Lung (tissue), 17 donors: ENCODE measurements at places on chromosomes 4 and X. TPM values are rescaled to one million over a fixed set of nuclear protein-coding genes. Genes with fewer than 3 reads are reported as not detected.

GRCh38 chr4:119794681-119795080 lies 166.1 kb upstream of the PDE5A start:
- DNase-seq = no peak

GRCh38 chr4:70280567-70280966 lies 38.2 kb downstream of the CSN3 start:
- no peak for DNase-seq

DNA sequence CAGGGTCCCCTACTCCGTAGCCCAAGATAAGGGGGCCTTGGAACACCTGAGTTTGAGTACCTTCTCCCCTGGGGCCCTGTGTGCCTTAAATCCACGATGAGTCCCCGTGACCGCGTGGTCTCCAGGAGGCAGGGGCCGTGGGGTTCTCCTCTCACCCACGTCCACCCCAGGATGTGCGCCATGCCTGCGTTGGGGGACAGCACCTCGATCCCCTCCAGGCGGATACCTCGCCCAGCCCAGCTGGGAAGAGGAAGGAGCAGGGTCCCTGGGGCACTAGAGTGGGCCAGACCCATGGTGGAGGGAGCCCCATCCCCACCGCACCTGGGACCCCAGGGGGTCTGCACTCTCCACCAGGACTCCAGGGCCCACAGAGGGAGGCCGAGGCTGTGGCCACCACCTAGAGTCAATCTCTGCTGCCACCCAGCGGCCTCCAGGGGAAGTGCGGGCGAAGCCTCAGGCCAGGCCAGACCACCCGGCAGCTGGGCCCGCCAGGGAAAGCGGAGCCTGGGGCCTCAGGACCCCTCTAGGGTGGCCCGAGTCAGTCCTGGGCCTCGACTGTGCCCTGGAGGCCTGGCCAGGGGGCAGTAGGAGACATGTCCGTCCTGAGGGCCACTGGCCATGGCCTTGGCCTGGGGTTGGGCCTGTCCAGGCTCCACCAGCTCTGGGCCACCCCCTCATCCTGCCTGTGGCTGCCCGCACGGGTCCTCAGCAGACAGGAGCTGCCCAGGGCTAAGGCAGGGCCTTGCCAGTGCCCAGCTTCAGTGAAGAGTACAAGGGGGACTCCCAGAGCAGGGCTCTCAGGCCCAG lies 55.0 kb downstream of the FAM53A start:
- peak; percentile 57 for DNase-seq

DNA sequence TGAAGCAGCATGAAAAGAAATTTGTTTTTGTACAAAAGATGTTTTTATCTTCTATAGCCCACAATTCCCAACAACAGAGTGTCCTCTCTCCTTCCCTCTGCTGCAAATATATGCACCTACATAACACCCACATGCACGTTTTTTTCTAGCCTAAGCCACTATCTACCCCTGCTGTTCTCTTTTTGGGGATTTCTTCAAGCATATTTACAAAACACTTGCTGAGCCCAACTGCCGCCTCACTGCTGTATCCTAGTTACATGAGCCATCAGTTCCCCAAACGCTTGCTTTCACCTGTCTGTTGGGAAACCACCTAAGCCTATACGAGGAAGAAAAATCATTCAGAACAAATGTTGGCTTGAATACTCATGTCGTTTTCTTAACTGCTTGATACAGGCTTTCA lies 127.2 kb downstream of the CHRNA9 start:
- DNase-seq = no peak

GRCh38 chr4:99389606-99390005 lies 37.1 kb upstream of the ADH1C start:
- DNase-seq = no peak

GRCh38 chr4:183504064-183504929 lies 561 bp upstream of the ING2 start:
- DNase-seq = peak; percentile 99

DNA sequence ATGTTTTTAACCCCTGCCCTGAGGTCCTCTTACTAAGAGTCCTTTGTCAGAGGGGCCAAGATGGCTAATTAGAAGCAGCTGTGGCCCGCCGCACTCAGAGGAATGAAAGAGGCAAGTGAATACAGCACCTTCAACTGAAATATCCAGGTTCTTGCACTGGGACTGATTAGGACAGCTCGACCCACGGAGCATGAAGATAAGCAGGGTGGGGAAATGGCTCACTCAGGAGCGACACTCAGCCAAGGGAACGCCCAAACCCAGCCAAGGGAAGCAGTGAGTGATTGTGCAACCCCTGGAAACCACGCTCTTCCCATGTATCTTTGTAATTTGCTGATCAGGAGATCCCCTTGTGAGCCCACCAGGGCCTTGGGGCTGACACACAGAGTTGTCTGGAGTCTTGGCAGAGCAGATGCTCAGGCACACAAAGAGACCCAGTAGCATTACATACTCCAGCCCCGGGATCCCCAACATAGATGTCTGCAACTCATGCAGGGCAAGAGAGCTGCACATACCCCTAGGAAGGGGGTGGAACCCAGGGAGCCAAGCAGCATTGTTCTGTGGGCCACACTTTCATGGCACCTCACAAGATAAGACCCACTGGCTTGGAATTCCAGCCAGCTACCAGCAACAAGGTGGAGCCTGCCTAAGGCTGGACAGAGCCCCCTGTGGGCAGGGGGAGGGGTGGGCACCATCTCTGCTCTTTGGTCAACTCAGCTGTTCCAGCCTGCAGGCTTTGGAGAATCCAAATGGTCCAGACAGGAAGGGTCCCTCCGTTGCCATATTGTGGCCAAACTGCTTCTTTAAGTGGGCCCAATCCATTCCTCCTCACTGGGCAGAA lies 23.3 kb downstream of the F8A3 start:
- no peak for DNase-seq

GRCh38 chrX:153861151-153861550 lies 24.8 kb downstream of the L1CAM start:
- no peak for DNase-seq

DNA sequence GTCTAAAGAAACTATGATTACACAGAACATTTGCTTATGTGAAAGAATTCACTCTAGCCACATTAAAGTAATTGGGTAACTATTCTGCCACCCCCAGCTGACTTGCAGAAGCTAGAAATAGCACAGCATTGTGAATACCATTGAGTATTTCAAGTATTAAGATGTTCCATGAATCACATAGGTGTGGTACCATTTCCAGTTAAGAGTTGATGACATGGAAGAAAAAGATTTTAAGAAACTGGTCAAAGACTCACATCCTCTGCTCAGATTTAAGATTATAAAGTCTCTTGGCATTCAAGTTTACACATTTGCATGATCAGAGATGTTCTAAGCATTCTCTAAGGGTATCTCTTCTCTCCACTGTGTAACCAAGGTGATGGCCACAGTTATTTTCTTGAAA lies 287.5 kb downstream of the CAMK2D start:
- DNase-seq = no peak

DNA sequence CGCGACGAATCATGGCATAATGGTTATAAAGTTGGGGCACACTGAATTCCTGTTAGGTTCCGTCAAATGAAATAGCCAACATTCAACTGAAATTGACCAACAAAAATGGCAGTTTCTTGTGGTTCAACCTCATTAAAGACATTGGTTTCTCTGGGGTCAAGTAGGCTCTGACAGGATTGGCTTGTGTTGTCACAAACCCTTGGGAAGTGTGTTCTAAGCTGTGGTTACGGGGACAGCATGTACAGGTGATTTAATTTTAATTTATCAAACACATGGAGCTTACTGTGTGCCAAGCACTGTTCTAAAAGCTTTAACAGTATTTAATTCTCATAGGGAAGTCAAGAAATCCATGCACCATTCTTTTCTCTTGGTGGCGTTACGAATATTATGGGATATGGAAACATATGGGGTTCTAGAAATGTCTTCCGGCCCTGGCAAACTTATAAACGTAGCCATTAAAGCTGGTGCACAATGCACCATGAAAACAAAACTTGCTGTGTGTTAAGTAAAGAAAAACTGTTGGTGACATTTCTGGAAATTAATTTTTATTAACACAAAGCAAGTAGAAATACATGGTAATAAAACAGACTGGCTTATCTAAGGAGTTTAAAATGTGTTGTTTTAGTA lies 891 bp downstream of the XK start:
- no peak for DNase-seq

GRCh38 chrX:38968344-38969216 lies 167.3 kb downstream of the MID1IP1 start:
- peak; percentile 45 for DNase-seq

DNA sequence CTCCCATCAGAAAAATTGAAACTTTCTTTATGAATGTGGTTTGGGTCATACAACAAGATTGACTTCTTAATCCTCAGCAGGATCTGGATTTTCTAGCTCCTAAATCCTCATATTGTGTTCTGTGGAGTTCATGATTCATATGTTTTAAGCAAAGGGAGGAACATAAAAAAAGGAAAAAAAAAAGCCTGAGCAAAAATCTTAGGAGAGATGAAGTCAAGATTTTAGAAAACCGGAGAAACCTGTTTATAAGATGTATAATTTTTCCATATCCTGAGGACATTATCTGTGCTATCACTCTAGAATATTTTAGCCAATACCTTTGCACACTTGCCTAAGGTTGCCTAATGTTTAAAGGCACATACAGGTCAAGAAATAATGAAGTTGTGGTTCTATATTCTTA lies 7.0 kb upstream of the EREG start:
- no peak for DNase-seq

DNA sequence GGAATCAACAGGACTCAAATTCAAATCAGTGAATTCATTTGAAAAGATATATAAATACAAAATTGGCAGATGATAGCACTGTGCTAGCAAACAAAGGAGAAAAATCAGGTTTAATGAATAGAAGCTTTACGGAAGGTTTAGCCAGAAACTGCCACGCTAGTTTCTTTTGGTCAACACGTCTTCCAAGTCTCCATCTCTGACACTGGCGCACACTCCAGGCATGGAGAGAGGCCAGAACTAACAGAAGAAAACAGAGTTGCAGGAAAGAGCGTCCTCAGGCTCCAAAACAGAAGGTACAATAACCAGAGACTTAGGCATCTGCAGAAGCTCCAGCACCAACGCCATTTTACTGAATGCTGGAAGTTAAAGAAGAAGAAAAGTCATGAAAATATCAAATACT lies 497.3 kb upstream of the FRG1 start:
- DNase-seq = no peak

- DNase-seq = no peak
These were observed 29.9 kb downstream of the C4orf51 start for GRCh38 chr4:145709843-145710242.

DNA sequence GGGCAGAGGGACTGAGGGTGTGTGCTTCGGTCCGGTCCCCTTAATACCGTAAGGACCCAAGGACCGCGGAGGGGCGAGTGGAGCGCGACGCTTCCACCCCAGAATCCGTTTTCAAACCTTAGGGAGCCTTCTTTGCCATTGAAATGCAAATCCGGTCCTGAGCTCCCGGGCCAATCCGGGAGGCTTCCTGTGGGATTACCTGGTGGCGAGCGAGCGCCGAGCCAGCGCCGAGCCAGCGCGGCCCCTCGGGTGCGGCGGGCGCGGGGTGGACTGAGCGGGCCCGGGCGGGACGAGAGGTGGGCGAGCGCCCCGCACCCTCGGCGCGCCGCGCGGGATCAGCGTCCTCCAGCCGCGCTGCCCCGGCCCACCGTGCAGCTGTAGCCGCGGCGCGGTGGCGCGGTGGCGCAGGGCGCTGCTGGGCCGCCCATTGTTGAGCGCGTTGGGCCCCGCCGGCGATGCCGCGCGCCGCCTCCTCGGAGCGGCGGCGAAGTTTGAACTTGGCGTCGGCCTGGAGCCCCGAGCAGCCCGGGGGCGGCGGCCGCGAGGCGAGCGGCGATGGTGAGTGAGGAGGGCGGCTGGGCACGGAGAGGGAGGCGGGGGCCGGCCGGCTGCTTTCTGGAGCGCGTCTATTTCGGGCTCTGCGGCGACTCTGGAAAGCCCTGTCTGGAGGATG lies 208.7 kb downstream of the SOWAHB start:
- DNase-seq = peak; percentile 61

GRCh38 chr4:39204543-39204942 lies 22.2 kb downstream of the WDR19 start:
- no peak for DNase-seq

GRCh38 chr4:138399081-138399480 lies 156.9 kb upstream of the SLC7A11 start:
- no peak for DNase-seq

GRCh38 chrX:41447897-41448296 lies 754 bp downstream of the NYX start:
- DNase-seq = no peak

The GLUD2 gene
- polyA plus RNA-seq = 0.35 TPM

The RNF212 gene
- polyA plus RNA-seq = 6.2 TPM

The ZNF157 gene
- polyA plus RNA-seq = 0.10 TPM

The BTK gene
- polyA plus RNA-seq = 17.9 TPM

The NBDY gene
- polyA plus RNA-seq = 24.5 TPM

The GPAT3 gene
- 2.5 TPM for polyA plus RNA-seq

The SLC38A5 gene
- polyA plus RNA-seq = 80.9 TPM

The MMAA gene
- 14.0 TPM for polyA plus RNA-seq

The GYG2 gene
- 0.70 TPM for polyA plus RNA-seq

The CSAG3 gene
- polyA plus RNA-seq = not detected
